Activated T-helper 1 cell treated with anti-CD3 and anti-CD28 coated beads, Interleukin-12 subunit alpha, Interleukin-12 subunit beta, Interleukin-2, Interleukin-4 antibody, amounts not matched to agents 30 ng/mL and 10 ng/mL and 1 ng/mL, durations not matched to agents 14 hours and 24 hours and 36 hours (primary cell): ENCODE measurements at places on chromosomes 6 and 20. TPM values are rescaled to one million over a fixed set of nuclear protein-coding genes. Genes with fewer than 3 reads are reported as not detected.

Gene SNRPB
- total RNA-seq: 533 and 548 TPM in 2 replicates

Gene VGLL2
- total RNA-seq: not detected in 2 replicates

Gene GLP1R
- total RNA-seq: 0.18 TPM in 1 of 2 replicates, not detected in the other

Gene SLC17A2
- 0.10 TPM in 2 replicates for total RNA-seq

Gene UCKL1
- 48.7 and 49.3 TPM in 2 replicates for total RNA-seq
